ENCODE measurements at places on chromosomes 2 and 18.
A peak's percentile ranks its signal among the peaks of the same experiment; 100 is the strongest.

DNA sequence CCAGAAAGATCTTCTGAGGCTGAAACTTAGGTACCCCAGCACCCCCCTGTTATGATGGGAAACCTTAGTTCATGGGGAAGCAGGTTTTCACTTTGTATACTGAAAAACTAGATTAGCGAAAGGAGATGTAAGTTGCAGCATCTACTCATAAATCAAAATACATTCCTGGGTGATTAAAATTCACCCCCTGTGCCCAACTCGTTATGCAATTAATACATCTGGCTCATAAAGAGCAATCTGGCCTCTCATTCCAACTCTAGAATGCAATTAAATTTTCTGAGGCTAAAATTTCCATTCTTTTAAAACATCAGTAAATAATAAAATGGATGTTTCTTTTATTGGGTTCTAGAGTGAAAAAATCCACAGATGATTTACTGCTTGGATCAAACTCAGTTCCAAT is 110.9 kb upstream of the BZW1 start:
- no peak for DNase-seq

DNA sequence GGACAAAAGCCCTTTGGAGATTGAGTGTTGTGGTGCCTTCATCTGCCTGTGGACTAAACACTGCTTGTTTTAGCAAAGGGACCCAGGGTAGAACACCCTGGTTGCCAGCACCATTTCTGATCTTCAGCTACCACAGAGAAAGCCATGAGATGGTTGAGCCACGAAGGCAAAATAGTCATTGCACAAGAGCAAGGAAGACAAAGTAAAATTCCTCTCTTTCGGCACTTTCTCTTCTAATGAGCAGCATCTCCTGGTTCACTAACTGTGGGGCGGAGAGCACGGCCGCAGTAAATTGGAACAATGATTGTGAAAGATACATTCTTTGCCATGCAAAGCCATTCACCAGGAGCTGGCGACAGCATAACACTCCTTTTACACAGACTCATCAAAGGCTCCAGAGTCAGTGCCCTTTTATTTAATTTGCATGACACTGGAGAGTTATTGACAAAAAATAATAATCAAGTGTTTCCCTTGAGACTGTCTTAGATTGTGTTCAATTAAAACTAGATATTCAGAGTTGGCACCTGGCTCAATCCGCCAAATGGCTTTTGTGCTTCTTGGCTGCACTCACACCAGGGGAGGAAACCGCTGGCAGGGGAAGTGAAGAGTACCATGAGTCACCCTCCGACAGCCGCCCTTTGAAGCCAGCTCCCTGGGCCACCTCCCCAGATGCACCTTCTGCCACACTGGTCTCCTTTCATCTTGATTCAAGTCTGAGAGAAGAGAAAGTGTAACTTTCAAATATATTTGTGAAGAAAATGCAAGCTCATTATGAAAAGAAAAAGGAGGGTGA is 100.5 kb upstream of the MEIS1 start:
- no peak for DNase-seq

DNA sequence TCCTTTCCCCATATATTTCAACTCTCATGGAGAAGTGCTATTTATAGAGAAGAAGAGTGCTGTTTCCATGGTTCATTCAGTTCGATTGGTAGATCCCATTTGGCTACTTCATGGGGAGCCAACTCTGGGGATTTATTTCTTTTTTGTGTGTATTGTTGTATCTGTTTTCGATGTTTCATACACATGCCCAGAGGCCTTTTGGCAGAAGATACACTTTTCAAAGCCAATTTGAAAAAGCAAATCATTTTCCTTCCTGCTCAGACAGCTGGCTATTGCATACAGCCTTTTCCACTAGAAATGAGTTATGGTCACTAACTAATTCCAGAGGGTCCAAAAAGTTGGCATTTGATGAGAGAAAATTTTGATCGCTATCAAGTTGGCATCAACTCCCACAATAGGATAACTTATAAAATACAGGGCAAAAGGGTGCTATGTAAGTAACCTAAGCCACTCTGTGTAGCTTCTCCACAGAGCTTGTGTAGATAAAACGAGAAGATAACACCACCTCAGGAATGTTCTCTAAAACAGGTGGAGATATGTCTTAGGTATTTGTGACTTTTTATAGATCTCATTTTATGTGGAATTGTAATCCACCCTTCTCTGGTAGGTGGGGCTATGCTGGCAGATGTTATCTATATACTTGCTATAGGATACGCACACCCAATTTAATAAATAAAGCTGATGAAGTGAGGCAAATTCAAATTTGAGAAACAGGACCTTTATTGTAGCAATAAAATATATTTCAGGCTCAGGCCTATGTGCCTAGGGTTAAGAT is 798.5 kb downstream of the SATB2 start:
- DNase-seq = no peak

- no peak for DNase-seq
These were observed 153.6 kb downstream of the ALK start for GRCh38 chr2:29767606-29768335.

GRCh38 chr18:63823516-63824219 is 48.5 kb downstream of the SERPINB7 start:
- peak; percentile 13 for DNase-seq

DNA sequence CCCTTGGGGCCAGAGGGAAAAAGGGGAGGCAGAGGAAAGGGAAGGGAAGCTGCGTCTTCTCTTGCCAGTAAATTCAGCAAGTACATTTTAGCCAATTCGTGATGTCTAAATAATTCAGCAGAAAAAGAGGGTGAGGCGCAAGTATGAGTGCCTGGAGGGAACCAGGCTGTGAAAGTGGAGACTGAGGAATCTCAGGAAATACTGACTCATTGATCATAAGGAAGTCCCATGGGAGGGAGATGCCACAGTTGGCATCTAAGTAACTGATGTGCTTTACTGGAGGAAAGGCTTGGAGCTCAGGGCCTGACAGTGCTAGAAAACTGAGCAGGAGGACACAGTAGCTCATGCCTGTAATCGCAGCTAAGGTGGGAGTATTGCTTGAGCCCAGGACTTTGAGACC is 31.1 kb downstream of the KIF5C start:
- no peak for DNase-seq
